Kidney glomerular epithelial cell (primary cell): ENCODE measurements at places on chromosomes 6 and 20.

GRCh38 chr6:142455957-142456589, 154.3 kb downstream of the ADGRG6 start:
- no peak for DNase-seq

DNA sequence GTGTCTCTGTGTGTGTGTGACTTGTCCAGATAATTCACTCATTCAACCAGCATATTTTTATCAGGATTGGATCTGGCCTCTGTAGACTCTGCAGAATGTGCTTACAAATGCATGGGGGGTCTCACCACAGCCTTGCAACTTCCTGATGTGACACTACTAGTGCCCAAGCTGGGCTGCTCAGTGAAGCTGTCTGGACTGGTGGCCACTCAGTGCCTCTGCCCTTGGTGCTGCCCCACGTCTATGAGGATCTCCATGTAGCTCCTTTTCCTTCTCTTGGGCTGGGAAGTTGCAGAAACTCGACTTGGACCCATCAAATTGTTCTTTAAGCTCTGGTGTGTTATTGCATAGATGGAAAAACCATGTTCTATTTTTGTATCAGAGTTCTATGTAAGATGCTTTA, 75.8 kb downstream of the NRN1 start:
- no peak for DNase-seq

DNA sequence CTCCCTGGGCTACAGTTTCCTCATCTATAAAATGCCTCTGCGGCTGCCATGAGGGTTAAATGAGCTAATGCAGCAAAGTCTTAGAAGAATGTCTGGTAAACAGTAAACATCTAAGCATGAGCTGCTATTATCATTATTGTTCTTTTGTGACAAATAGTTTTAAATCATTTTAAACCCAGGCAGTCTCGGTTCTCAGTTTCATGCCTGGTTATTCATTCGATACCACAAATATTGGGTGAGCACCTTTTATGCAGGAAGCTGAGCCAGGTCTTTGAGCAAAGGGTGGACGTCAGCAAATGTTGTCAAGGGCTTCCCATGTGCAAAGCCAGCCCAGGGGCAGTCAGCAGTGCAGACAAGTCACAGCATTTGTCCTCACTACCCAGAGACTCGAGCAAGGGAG, 128.7 kb downstream of the NFATC2 start:
- no peak for DNase-seq

- DNase-seq: no peak
These were observed 79.1 kb downstream of the LYRM2 start for GRCh38 chr6:89559487-89559886.

GRCh38 chr20:35009665-35010328, 54.1 kb downstream of the MYH7B start:
- no peak for DNase-seq

DNA sequence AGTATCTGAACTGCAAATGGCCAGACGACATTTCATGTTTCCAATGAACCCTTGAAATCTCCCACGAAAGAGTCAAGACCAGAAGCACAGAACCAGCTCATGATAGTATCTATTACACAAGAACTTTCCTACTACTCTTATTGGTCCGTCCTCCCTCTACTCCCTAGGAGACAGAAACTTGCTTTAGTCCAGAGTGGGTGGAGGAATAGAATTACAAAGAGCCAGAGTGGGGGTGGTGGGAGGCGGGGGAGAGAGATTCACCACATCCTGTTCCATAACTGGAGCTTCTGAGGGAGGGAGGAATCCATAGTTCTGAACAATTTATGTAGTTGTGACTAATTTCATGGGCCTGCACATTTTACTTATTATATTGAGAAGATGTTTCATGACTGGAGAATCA, 18.5 kb upstream of the WFDC10A start:
- DNase-seq: peak; percentile 79

GRCh38 chr20:46368902-46369268, 37.5 kb downstream of the ELMO2 start:
- no peak for DNase-seq

DNA sequence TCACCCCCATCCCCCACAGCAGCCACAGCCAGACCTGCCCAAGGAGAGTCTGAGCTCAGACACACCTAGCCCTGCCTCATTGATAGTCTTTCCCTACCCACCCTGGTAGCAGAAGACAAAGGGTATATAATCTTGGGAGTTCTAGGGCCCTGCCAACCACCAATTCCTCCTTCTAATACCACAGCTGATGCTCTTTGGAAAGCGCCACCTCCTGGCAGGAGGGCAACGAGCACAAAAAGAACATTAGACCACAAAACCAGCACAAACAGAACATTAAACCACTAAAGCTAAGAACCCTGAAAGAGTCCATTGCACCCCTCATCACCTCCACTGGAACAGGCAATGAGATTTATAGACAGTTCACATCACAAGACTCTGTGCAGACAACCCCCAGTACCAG, 195.8 kb upstream of the FUT9 start:
- no peak for DNase-seq

DNA sequence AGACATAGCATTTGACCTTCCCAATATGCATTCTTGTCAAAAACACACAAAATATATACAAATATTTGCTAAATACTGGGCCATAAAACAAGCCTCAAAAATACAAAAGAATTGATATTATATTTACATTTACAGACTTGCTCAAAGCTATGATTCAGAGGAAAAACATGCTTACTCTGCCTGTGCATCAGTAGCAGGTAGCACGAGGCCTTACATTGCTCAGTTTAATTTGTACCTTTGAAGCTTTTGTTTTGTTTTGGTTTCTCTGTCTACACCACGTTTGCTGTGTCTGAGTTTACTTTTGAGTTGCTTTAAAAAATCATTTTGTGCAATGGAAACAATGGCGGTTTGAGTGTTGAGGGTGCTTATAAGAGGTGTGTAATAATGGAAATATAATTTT, 99.3 kb downstream of the PHF3 start:
- no peak for DNase-seq

DNA sequence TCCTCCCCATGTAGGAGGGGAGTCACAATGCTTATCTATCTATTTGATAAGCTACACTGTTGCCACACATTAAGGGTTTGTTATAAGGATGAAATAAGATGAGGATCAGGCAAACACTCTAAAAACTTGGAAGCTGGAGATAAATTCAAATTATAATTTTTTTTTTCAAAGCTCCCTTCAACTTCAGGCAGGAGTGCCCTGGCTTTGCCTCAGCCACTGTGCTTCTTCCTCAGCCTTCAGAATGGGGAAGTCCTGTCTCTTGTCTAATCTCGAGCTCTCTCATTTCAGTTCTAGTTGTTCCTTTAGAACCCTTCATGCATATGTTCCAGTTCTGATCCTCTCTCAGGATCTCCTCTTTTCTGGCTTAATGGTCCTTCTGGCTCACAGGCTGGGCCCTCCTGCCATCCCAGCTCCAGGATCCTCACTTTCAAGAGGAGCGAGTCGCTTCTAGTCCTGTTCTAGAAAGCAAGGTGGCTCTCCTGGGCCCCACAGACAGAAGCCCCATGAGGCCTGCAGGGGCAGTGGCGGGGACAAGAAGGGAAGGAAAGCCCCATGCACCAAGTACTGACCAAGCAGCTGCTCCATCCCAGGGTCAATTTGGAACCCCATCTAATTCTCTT, 164.3 kb downstream of the VEGFA start:
- no peak for DNase-seq

DNA sequence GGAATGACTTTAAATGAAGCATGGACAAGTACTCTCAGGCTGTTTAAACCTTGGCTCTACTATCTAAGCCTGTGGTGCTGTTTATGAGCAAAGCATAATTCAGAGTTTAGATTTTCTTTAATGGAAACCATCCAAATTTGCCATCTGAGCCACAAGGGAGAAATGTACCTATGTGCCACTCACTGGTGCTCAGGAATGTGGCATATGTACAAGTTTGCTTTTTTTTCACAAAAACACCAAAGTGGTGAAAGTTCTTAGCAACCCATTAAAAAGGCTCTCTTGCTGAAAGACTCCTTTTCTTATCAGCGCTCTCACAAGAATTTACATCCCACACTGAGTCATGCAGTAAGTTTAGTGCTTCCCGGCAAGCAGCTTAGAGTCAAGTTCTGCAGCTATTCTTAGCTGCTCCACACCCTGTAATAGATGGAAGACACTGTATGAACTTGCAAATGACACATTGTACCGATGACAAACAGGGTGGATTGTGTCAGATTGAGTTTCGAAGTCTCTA, 57.3 kb upstream of the MLIP start:
- DNase-seq: peak; percentile 56

- DNase-seq: no peak
These were observed 76.0 kb downstream of the LCA5 start for GRCh38 chr6:79461205-79461604.

DNA sequence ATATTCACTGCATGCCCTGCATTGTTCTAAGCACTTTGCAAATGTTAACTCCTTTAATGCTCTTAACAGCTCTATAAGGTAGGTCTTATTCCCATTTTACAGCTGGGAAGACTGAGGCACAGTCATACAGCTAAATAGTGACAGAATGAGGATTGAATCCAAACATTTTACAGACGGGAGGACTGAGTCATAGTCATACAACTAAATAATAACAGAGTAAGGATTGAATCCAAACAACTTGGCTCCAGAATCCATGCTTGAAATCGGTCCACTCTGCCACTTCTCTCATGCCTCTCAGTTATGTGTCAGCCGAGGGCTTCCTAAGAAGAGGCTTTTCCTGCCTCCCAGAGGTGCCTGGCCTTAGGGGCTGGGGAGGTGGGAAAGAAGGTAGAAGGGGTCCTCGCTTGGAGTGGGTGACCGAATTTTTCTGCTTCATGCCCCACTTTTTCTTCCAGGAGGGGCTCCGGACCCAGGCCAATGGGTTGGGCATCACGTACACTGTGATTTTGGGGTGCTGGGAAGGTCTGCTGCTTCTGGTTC, 137.4 kb upstream of the RNF24 start:
- no peak for DNase-seq

- DNase-seq: peak; percentile 11
These were observed 47.4 kb downstream of the LGSN start for GRCh38 chr6:63272397-63272796.

- DNase-seq: no peak
These were observed 146.2 kb downstream of the FAM83B start for GRCh38 chr6:54992789-54993188.

GRCh38 chr20:10271494-10272219, 53.0 kb downstream of the SNAP25 start:
- no peak for DNase-seq

- no peak for DNase-seq
These were observed 23.0 kb downstream of the SLC23A2 start for GRCh38 chr20:4978050-4978918.

- DNase-seq: peak; percentile 20
These were observed 74.2 kb upstream of the DSP start for GRCh38 chr6:7467007-7467897.

DNA sequence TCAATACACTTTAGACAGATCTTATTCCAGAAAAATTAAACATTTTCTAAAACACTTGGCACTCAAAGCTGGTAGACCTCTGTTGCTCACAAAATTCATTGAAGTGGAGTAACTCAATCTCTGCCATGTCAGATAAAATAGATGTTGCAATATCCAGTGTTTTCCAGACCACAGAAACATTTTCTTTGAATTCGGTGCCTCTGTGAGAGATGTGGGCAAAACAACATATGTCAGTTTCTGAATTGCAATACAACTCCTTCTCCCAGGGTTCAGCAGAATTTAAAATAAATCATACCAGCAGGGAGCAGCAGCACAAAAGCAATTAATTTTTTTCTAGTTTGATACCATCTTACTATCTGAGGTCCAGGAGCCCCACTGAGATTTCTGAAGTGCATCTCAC, 11.3 kb upstream of the PKHD1 start:
- peak; percentile 44 for DNase-seq

DNA sequence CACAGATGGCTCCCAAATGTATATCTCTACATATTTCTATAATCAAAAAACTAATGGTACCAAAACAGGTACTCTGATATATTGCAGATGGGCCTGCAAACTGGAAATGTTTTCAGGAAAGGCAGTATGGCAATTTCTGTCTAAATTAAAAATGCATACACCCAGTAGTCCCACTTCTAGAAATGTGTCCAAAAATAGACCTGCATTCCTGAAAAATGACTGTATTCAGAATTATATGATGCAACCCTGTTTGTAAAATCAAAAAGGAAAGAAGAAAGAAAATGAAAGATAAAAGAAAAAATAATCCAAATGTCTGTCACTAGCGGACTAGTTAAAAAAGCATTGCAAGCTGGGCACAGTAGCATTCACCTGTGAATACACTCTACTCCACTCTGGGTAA, 12.9 kb upstream of the MICB start:
- DNase-seq: no peak

- DNase-seq: peak; percentile 65
These were observed 639 bp upstream of the RCAN2 start for GRCh38 chr6:46491628-46492547.

- DNase-seq: peak; percentile 62
These were observed 45.0 kb downstream of the SLC23A2 start for GRCh38 chr20:4956200-4956810.

GRCh38 chr6:22631091-22631490, 61.7 kb downstream of the HDGFL1 start:
- no peak for DNase-seq

- no peak for DNase-seq
These were observed 44.3 kb downstream of the OR2B2 start for GRCh38 chr6:27867945-27868300.

- no peak for DNase-seq
These were observed 66.2 kb downstream of the GMDS start for GRCh38 chr6:2179241-2179640.

DNA sequence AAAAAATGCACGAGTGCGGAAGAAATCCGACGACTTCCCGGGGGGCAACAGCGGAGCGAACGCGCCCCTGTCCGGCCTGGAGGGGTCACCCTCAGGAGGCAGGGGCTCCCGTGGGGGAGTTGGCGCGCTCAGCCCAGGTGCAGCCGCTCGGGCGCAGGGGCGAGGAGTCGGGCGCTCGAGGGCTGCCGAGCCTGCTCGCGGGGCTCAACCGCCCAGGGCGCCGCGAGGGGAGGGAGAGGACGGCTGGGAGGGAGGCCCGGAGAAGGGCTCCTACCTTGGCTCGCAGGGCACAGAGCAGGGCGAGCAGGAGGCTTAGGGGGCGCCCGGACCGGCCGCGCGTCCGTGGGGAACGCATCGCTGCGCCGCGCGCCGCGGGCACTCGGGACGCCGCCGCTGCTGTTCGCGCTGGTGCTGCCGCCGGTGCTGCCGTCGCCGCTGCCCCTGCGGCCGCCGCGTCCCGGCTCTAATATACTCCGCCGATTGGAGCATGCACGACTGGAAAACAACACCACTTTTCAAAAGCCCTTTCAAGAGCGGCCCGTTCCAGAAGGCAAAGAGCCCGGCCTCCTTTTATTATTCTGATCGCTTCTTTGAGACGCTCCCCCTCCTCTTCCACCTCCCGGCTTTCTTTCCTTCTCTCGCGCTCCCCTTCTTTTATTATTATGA, 490 bp downstream of the JAG1 start:
- no peak for DNase-seq

DNA sequence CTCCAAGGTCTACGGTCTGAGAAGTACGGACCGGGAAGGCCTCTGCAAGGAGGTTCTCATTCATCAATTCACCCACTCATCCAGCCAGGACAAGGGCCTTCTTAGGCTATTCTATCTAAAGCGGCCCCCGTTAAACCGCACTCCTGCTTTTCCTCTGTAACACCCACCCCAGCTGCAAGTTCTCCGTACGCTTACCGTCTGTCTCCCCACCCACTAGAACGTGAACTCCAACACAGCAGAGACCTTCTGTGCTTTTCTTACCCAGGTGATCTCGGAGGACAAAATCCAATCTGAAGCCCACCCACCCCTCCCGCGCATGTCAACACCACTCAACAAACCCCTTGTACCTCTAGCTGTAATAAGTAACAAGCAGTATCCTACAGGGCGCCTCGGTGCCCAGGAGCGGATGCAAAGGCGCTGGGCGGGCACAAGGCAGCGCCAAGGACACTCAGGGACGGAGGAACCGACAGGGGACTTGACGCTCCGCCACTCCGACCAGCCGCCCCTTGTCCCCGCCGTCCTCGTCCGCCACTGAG, 351 bp downstream of the AURKA start:
- DNase-seq: no peak
